ENCODE measurements at places on chromosomes 12 and 14.
A peak's percentile ranks its signal among the peaks of the same experiment; 100 is the strongest.

DNA sequence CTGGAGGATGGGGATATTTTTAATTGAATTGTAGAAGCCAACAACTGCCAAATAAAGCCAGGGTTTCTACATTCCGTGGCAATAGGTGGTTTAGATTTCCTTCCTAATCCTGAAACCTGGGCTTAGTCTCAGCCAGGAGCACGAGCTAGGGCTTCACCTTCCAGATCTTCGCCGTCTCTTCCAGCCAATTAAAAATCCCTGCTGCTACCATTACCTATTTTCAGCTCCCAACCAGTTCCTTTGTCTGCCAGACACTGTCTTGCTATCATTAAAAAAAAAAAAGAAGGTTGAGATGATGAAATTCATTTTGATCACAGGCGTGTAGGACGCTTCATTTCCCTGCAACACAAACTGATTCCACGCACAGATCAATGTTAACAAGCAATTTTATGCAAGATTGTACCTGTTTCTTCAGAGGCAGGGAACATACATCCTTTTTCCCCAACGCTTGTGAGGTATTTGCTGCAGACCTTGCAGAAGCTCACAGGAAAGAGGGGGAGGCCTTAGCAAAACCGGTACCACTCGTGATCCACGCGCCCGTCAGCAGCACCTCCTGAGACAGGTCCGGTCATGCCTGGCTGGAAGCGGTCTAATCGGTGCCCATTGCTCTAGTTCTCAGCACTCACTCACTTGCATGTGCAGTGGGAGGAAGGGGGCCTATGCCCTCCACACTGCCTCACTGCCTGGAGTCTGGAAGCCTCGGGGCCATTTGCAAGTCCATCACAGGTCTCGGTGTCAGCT is 65.1 kb downstream of the SLC6A12 start:
- no peak for DNase-seq

GRCh38 chr14:74593241-74593953 is 18.6 kb downstream of the LTBP2 start:
- DNase-seq = peak; percentile 34

DNA sequence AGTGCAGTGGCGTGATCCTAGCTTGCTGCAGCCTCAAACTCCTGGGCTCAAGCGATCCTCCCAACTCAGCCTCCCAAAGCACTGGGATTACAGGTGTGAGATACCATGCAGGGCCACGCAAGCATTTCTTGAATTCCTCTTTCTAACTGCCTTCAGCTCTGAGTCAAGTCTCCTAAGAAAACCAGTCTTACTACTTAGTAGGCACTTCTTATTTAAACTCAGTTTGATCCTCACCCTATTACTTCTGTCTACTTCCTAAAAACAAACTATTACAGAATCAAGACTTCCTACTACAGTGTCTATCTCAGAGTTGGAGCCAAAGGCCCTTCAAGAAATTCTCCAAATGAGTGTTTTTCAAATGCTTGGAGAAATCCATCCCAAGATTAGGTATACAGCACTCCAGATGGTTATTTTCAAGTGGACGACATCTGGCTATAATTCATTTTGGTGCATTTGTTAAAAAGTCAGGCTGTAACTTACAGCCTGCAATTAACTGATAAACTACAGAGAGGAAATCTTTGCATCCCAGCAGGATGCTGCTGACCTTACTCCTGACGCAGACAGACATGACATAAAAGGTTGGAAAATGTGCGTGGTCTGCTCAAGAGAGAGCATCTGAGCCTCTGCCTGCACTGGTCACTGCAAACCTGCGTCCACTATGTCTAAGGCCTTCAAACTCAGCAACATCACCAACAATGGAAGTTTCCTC is 34.7 kb downstream of the SSH1 start:
- no peak for DNase-seq

- no peak for DNase-seq
Observed at GRCh38 chr14:104601786-104602185, 2.8 kb downstream of the TMEM179 start.

DNA sequence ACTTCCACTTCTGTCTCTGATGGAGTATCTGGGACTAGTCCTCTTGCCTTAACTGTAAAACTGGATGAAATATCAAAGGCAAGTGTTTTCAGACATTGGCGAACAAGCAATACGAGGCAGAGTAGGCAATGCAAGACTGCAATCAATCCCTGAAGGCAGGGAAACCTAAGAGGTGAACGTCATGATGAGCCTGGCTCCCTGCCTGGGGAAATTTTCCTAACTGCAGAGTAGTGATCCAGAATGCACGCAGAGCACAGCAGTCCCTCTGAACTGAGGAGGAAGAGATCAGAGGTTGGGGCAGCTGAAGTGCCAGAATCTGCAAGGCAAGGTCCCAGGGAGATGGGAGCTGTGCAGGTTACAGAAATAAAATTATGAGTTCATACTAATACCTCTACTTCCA is 18.5 kb downstream of the BHLHE41 start:
- DNase-seq = no peak

- DNase-seq = peak; percentile 78
Observed at GRCh38 chr14:92456215-92457015, 57.2 kb upstream of the RIN3 start.

DNA sequence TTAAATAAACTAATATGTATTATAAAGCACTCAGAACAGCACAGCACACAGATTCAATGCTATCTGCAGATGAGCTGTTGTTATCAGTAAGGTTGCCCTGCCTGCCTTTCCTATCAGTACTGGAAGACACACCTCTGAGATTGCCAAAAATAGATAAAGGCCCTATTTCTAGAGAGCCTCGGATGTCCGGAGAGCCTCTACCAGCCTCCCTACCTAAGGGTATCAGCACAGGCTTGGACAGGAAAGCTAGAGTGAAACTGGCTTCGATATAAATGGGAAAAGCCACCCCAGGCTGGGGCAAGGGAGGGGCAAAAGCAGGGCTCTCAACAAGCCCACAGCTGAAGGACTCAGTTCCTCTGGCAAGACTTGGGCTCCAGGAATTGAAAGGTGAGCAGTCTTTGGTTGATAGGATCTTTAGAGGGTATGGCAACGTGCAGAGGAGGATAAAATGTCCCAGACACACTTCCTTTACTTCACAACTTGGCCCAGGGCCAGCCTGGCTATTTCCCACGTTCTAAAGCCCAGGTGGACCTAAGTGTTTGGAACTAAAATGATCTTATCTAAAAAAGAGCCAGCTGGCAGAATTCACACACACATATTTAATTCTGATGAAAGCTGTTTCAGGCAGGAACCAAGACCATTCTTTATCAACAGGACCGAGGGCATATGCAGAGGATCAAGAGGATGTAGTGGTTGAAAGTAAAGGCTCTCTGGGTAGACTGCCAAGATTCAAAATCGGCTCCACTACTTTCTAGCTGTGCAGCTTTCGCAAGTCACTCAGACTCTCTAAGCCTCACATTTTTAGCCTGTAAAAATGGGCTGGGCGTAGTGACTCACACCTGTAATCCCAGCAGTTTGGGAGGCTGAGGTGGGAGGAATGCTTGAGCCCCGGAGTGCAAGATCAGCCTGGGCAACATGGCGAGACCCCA is 37.8 kb upstream of the ITPR2 start:
- no peak for DNase-seq

DNA sequence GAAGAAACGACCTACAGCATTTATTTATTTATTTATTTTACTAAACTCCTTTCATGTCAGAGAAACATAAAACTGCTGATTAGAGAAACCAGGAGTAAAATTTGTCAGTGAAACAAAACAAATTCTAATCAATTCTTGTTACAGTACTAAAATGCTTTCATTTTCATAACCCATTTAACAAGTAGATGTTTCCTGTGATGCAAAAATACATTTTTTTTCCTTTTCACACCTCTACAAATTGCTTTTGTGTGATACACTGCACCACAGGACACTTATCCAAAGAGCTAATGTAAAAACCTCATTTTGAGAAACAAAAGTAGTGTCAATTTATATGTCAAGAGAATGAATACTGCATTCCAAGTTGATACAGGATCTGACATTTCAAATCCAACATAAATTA is 155.1 kb downstream of the SYT1 start:
- no peak for DNase-seq

DNA sequence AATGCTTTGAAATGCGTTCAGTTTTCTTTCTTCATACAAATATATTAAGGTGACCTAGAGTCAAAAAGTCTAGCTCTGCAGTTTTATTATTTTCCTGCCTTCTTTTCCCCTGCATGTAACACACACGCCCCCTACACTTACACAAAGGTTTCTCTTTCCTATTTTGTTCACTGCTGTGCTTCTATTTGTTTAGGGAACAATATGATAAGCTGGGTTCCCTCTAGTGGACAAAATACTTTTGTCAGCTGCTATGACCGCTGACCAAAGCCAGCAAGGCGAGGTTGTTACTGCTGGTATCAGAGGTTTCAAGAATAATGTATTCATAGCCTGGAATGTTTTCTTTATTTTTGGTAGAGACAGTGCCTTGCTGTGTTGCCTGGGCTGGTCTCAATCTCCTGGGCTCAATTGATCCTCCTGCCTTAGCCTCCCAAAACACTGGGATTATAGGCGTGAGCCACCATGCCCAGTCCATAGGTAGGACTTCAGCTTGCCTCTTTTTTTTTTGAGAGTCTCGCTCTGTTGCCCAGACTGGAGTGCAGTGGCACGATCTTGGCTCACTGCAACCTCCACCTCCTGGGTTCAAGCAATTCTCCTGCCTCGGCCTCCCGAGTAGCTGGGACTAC is 33.4 kb downstream of the FNTB start:
- peak; percentile 87 for DNase-seq

DNA sequence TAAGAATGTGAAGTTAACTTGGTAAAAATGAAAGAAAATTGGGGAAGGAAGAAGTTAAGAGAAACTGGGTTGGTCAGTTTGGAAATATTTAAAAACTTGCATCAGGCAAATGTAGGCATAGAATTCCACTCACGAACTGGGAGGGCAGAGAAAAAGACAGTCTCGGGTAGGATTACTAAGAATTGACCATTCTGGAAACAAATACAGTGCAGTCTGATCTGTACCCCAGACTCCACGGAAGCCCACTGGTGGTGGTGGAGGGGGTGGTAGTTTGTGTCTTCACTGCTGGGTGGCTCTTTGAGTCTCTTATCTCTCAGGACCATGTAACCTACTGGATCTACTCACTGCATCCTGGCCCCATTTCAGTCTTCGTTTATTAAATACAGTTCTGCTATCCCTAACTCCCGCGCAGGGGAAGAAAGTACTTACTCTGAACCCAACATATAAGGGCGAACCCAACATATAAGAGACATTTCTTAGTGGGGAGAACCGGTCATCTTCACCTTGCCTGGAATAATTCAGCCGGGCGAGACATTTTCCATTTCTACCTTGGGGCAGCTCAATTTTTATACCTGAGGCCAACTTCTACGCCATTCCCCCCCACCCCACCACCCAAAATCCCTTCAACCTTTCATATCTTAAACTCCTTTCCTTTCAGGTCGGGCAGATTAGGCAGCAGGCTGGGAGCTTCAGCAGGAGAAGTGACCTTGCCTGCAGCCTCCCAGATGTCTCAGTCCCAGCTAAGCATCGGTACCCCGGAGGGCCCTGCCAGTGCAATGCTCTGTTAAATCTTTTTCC is 1.7 kb downstream of the SLC2A3 start:
- no peak for DNase-seq

DNA sequence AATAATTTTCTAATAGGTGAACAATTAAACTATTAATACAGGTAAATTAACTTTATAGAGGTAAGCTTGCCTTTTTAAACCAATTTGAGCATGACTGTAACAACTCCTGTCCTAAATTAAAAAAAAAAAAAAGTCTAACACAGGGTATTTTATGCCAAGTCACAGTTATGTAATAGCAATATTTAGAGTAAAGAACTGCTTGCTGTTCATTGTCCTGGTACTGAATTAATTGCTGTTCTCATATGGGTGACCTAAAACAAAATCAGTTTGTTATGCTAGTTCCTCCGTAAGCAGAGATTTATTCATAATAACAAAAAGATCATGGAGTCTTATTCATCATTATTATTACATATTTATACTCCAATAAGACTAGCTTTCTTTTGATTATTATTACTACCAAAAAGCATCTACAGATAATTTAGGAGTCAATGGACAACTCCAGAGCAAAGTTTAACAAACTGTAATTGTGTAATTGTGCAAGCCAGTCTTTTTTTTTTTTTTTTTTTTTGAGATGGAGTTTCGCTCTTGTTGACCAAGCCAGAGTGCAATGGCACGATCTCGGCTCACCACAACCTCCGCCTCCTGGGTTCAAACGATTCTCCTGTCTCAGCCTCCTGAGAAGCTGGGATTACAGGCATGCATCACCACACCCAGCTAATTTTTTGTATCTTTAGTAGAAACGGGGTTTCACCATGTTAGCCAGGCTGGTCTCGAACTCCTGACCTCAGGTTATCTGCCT is 98.3 kb downstream of the ITPR2 start:
- DNase-seq = no peak

DNA sequence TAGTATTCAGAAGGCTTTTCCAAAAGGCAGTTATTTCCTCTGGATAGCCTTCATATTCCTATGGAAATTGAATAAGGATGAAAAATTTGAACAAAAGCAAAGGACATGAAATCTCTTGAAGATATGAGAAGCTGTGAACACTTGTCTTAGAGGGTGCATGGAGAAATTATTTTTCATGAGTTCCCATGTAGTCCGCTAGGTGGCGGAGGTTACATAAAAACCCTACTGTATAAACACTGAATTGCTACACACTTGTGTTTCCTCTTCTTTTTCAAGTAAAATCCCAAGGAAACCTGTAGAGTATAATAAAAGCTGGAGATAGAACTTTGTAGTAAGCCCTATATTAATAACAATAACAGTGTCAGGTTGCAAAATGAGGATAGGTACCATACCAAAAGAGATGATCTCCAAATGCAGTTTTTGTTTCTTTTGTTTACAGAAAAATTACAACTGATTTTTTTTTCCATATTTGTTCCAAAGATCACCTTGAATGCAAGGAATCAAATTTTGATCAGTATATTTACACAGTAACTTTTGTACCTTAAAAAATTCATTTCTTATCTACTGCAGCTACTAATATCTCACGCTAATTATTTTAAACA is 37.8 kb upstream of the OR4E1 start:
- peak; percentile 43 for DNase-seq

DNA sequence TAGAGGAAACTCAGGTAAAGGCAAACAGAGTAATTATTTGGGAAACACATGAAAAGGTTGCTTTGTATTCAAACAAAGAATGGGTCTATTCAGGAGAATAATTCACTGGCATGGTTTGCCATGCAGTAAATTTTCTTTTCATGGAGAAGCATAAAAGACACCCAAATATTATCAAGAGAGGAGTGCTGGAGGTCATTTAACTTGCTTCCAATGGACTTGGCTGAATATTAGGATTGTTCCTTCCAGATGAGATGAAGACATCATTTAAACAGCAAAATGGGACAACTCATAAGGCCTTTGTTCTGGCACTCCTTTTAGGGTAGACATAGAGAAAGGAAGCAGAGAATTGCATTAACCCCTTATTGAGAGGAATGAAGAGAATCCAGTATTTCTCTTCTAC is 38.7 kb downstream of the WIF1 start:
- DNase-seq = no peak

- DNase-seq = no peak
Observed at GRCh38 chr14:105030194-105030593, 9.3 kb upstream of the CDCA4 start.

DNA sequence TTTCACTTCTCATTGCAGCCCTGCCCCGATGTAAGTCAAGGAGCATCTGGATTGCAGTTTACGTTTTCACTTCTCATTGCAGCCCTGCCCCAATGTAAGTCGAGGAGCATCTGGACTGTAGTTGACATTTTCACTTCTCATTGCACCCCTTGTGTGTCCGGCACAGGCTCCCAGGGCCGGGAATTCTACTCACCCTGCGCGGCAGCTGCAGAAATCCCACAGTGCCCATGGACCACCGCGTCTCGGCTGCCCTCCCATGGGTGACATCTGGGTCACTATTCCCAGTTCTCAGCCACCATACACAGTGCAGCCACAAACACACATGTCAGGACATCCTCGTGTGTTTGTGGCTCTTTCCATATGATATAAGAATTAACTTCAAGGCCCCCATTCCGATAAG is 378.5 kb downstream of the ADGRD1 start:
- DNase-seq = no peak

- no peak for DNase-seq
Observed at GRCh38 chr12:11813438-11813813, 164.0 kb downstream of the ETV6 start.
